ENCODE measurements at places on chromosomes 2 and 18. TPM values are rescaled to one million over a fixed set of nuclear protein-coding genes. Genes with fewer than 3 reads are reported as not detected.

DNA sequence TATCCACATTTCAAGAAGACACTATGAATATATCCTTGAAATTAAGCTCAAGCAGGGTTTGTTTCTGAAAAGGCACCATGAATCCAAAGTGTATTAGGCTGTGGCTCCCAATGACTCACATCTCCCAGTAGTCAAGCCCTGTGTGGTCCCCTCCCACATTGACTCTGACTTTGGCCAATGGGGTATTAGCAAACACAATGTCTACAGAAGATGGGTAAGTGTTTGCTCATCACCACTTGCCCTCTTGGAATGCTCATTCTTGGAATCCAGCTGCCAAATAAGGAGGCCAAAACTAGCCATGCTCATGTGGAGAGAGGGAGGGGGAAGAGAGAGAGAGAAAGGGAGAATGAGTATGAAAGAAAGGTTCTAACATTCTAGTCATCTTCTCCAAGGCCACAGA is 490.0 kb downstream of the TXNL1 start:
- DNase-seq: no peak
- no peak overlapping the region for H3K27ac ChIP-seq
- H3K4me3 ChIP-seq: no peak overlapping the region

SLC9A4 gene
- total RNA-seq: 0.12 TPM

DNA sequence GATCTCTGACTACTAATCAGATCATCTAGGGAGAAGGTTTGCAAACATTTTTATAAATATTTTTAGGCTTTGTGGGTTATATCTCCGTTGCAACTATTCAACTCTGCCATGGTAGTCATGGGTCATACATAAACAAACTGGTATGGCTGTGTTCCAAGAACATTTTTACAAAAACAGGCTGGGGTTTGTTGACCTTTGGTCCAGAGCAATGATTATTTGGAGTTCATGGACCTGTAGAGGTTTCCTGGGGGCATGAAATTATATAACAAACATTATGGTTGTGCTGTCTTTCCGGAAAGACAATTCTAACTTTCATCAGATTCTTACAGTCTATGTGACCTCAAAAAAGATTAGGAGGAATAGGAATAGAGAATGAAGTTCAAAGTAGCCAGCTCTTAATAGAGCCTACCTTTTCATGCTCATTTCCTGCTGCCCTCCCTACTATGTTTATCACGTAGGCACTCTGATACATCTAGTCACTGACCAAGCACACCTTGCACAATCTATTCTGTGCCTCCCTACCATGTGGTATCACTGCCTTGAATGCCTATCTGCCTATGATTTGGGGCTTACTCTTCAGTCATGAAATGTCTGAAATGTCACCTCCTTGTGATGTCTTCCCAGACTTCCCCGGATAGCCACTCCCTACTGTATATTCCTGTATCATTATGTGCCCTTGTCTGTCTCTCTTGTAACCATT is 102.4 kb upstream of the SCN1A start:
- H3K36me3 ChIP-seq: no peaks in the 10 kb centered on the region
- H3K27me3 ChIP-seq: no peaks in the 10 kb centered on the region
- H3K27ac ChIP-seq: no peak overlapping the region

- peak overlapping the region; percentile 86 for H3K4me3 ChIP-seq
- no peak for DNase-seq
- peaks cover 89% of the 10 kb centered on the region for H3K4me1 ChIP-seq
Measured at GRCh38 chr2:126661702-126662500, 5.9 kb downstream of the GYPC start.

- peaks cover 25% of the 10 kb centered on the region for H3K4me1 ChIP-seq
- peaks cover 11% of the 10 kb centered on the region for H3K27me3 ChIP-seq
- DNase-seq: peak; percentile 12
- H3K36me3 ChIP-seq: no peaks in the 10 kb centered on the region
- H3K27ac ChIP-seq: no peak overlapping the region
- no peak overlapping the region for H3K4me3 ChIP-seq
Measured at GRCh38 chr2:46364797-46365457, 67.7 kb downstream of the EPAS1 start.

SCYGR4 gene
- not detected for total RNA-seq

GRCh38 chr18:73246763-73247162 is 379.0 kb upstream of the NETO1 start:
- H3K36me3 ChIP-seq: no peaks in the 10 kb centered on the region
- DNase-seq: no peak
- no peaks in the 10 kb centered on the region for H3K27me3 ChIP-seq
- no peak overlapping the region for H3K27ac ChIP-seq
- H3K4me3 ChIP-seq: no peak overlapping the region

DNA sequence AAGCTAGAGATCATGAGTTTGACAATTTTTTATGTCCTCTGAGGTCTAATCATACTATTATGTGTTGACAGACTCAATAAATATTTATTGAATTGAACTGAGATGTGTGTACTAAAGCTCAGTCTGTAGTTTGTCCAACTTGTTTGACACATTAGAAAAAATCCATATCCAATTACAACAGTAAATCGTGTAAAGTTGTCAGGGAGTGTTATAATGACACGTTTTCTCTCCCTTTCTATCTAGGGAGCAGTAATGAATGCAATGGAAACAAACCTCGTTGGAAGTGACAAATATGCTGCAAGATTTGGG is 28.4 kb downstream of the ITGA4 start:
- H3K27ac ChIP-seq: peak overlapping the region; percentile 82
- no peaks in the 10 kb centered on the region for H3K27me3 ChIP-seq
- H3K4me1 ChIP-seq: peaks cover 10% of the 10 kb centered on the region
- no peak overlapping the region for H3K4me3 ChIP-seq
- DNase-seq: no peak

- peaks cover 3% of the 10 kb centered on the region for H3K36me3 ChIP-seq
- no peak overlapping the region for H3K27ac ChIP-seq
- no peak for DNase-seq
- no peaks in the 10 kb centered on the region for H3K4me1 ChIP-seq
- no peak overlapping the region for H3K4me3 ChIP-seq
- H3K27me3 ChIP-seq: peaks cover 22% of the 10 kb centered on the region
Measured at GRCh38 chr18:79572848-79573451, 106.7 kb upstream of the CTDP1 start.

DYNAP gene
- total RNA-seq: not detected

GRCh38 chr2:120376679-120377640 is 31.0 kb downstream of the INHBB start:
- peaks cover 41% of the 10 kb centered on the region for H3K27me3 ChIP-seq
- H3K4me3 ChIP-seq: no peak overlapping the region
- no peak for DNase-seq
- no peaks in the 10 kb centered on the region for H3K4me1 ChIP-seq

- no peaks in the 10 kb centered on the region for H3K27me3 ChIP-seq
- H3K4me1 ChIP-seq: peaks cover 14% of the 10 kb centered on the region
- no peaks in the 10 kb centered on the region for H3K36me3 ChIP-seq
- no peak for DNase-seq
Measured at GRCh38 chr2:201452922-201453643, 1.5 kb downstream of the STRADB start.

DNA sequence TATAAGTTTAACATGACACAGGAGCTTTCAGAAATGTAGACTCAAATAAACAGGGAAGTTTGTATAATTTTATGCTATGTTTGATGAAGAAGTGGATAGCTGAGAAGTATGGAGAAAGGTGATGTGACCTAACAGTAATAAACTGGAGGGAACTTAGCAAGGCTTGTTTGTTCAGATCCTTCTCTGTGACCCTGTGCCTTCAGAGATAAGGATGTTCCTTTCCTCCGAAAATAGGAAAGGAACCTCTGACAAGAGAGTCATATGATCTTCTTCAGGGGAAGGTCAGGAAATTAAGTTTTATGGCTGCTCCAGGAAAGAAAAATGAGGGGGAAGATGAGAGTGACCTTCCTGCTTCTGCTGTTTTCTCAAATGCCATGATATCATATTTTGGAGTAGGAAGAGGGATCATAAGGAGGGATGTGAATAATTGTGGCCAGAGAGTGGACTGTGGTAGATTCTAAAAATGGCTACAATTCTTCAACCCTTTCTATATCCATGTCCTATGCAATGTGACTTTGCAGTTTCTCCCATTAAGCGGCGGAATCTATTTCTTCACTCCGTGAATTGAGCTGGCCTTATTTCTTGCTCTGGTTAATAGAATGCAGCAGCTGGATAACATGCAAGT is 8.5 kb upstream of the C2orf69 start:
- DNase-seq: no peak
- H3K4me3 ChIP-seq: no peak overlapping the region
- no peaks in the 10 kb centered on the region for H3K36me3 ChIP-seq
- no peak overlapping the region for H3K27ac ChIP-seq

- peaks cover 59% of the 10 kb centered on the region for H3K27me3 ChIP-seq
- no peak within 1 kb of the TSS for H3K27ac ChIP-seq
- H3K4me1 ChIP-seq: peaks cover 7% of the 10 kb centered on the region
Measured at GRCh38 chr2:10911291-10912075, at the start of gene KCNF1. Gene KCNF1, plus strand, starts transcription at chr2:10911934. Its CDS starts 493 bp downstream, at chr2:10912427.

DNA sequence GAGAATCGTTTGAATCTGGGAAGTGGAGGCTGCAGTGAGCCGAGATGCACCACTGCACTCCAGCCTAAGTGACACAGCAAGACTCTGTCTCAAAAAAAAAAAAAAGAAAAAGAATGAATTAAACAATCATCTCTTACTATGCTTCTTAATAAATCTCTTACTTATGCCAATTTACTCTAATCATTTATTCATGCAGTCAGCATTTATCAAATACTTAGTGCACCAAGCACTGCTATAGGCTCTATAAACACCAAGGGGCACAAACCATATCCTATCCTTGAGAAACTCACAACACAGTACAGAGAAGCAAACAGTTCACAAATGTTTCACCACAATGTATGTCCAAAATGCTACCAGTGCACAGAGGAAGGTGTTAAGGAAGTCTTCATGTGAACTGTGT is 189.4 kb downstream of the PDE11A start:
- H3K4me3 ChIP-seq: no peak overlapping the region
- no peak for DNase-seq
- H3K36me3 ChIP-seq: no peaks in the 10 kb centered on the region
- no peaks in the 10 kb centered on the region for H3K27me3 ChIP-seq
- no peaks in the 10 kb centered on the region for H3K4me1 ChIP-seq
- no peak overlapping the region for H3K27ac ChIP-seq

DNA sequence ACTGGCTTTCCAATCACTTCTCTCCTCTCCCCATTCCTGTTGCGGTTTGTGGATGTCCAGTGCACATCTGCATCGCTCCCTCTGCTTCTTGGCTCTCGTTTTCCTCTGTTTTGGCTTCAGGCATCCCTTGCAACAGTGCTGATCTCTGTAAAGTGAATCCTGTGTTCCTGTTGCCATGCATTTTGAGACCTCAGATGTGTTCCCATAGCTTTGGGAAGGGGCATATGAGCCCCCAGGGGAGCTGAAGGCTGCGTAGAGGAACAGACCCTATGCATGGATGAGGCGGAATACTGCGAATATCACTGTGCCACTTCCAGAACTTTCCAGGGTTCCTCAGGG is 168.4 kb upstream of the HAAO start:
- no peak for DNase-seq
- H3K4me1 ChIP-seq: peaks cover 4% of the 10 kb centered on the region
- H3K4me3 ChIP-seq: no peak overlapping the region
- no peak overlapping the region for H3K27ac ChIP-seq

RAPH1 gene
- total RNA-seq: 6.1 TPM

DNA sequence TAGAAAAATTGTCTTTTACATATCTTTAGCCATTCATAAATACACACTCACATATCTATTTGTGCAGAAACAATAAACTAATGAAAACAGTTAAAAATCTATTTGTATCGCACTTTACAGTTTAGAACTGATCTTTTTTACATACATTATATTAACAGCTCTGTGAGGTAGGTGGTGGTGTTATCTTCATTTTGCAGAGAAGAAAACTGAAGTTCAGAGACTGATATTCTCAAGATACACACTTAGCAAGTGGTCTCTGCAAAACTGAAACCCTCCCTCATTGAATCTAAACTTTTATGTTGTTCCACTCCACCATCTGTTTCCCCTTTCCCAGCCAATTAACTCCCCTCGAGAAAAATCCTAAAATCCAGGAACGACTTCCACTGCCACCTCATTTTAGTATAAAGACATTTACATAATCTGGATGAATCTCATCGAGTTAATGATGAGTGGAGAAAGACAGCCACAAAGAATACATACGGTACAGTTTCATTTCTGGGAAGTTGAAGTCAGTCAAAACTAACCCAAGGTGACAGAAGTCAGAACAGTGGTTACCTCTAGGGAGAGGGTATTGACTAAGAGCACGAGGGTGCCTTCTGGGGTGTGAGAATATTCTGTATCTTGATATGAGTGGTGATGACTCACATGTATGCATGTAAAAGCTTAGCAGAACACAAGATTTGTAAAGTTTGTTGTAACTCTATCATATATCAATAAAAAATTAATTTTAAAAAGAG is 524.2 kb upstream of the TCF4 start:
- no peak for DNase-seq
- no peaks in the 10 kb centered on the region for H3K4me1 ChIP-seq
- H3K36me3 ChIP-seq: no peaks in the 10 kb centered on the region
- no peak overlapping the region for H3K4me3 ChIP-seq
- no peaks in the 10 kb centered on the region for H3K27me3 ChIP-seq

DNA sequence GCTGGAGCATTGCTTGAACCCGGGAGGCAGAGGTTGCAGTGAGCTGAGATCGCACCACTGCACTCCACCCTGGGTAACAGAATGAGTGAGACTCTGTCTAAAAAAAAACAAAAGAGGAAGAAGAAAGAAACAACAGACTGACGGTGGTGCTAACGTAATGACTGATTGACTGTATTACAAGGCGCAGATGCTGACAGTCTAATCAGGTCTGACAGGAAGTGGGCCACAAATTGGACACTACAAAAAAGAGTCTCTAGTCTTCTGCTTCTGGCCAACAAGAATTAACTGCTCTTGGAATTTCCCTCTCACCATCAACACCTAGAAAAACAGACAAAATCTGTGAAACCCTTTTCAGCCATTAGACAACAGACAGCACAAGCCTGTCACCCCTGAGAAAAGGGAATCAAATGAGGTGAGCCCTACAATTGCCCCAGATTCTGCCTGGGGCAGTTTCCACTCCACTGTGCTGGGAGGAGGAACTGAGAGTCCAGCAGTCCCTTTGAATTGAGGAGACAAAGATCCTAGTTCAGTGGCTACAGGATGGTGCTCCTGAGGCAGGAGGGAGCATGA is 43.3 kb downstream of the SNED1 start:
- H3K27ac ChIP-seq: peak overlapping the region; percentile 86
- H3K4me1 ChIP-seq: peaks cover 22% of the 10 kb centered on the region
- no peak overlapping the region for H3K4me3 ChIP-seq
- DNase-seq: no peak
- H3K27me3 ChIP-seq: no peaks in the 10 kb centered on the region

GRCh38 chr18:65146482-65147021 is 604.3 kb upstream of the CDH7 start:
- no peaks in the 10 kb centered on the region for H3K27me3 ChIP-seq
- H3K4me3 ChIP-seq: no peak overlapping the region
- H3K4me1 ChIP-seq: no peaks in the 10 kb centered on the region
- H3K36me3 ChIP-seq: no peaks in the 10 kb centered on the region
